ENCODE measurements at places on chromosomes 13 and 19.

- no peak for DNase-seq
These were observed 42.4 kb downstream of the BBC3 start for GRCh38 chr19:47188507-47189033.

DNA sequence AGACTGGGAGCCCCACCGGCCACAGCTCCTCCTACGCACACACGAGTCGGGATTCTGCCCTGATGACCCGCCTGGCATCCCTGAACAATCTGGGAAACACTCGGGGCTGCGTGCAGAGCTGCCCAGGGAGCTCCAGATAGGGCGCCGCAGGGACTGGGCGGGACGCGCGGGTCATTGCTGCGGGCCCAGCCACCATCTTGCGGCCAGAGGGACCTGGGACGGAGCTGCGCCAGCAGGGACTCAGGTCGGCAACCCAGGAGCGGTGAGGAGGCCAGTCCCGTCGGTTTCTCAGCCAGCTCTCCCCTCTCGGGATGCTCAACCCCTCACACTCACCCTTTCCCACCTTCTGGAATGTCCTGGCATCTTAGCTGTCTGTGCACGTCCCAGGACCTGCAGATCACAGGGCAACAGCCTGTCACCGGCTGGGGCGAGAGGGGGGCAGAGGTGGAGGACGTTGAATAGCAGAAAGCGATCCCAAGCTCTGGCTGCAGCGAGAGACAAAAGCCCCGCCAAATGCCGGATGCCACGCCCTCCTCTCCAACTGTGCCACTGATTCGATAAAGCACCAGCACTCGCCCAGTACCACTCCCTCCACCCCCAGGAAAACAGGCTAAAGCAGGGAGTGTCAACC is 20.4 kb upstream of the ZNF91 start:
- DNase-seq = no peak

- DNase-seq = no peak
These were observed 743 bp downstream of the ACTL9 start for GRCh38 chr19:8697671-8698432.

DNA sequence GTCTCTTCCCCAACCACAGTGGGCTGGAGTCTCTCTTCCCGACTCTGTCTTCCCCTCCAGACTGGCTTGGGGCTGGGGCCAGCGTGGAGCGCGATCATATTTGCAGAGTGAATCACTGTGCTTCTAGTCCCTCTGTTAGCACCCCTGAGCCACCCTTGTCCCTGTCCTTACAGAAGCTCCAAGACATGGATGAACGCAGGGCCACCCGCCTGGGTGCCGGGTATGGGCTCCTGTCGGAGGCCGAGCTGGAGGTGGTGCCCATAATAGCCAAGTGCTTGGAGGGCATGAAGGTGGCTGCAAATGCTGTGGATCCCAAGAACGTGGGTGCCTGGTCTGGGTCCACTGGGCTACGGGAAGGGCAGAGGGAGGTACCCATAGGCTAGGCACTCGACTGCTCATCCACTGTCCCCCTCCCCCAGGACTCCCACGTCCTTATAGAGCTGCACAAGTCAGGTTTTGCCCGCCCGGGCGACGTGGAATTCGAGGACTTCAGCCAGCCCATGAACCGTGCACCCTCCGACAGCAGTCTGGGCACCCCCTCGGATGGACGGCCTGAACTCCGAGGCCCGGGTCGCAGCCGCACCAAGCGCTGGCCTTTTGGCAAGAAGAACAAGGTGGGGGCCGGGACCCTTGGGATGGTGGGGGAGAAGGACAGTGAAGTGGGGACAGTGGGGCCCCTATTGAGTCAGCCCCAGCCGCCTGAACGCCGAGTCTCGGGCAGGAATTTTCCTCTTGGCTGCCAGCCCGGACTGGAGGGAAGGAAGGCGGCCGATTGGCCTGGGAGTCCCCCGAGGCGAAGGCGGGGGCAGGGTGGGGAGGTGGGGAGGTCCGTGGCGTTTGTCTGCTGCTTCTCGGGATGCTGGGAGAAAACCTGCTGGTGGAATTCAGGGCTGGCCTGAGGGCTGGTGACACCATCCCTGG is 5.2 kb downstream of the TRIP10 start:
- no peak for DNase-seq

DNA sequence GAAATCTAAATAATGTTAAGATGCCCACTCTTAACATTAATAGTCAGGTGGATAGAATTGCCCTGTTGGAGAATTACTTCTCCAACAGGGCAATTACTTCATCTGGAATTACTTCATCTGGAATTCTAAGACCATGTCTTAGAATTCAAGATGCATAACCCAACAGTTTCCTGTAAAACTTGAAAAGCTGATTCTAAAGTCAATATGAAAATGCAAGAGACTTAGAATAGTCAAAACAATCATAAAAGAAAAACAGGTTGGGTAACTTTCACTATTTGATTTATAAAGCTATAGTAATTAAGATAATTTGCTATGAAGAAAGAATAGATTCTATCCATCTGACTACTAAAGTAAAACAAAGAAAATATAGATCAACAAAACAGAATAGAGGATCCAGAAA is 75.2 kb downstream of the ABCC4 start:
- DNase-seq = no peak

GRCh38 chr19:52410276-52410675 is 12.6 kb downstream of the ZNF528 start:
- no peak for DNase-seq

DNA sequence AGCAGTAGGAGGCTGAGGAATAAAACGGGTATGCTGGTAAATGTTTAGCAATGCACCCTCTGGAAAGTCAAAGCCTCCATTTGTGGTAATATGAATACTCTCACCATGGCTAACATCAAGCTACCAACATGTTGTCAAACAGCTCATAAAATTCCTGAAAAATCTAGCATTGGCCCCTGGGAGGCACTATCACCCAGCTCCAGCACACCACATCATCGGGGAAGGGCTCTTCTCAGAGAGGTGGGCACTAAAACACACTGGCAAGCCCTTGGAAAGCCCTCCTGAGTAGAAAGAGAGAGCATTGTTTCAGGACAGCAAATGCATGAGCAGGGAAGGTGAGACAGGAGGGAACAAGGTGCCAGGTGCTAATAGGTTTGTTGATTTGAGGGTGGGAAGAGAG is 53.9 kb upstream of the FLT1 start:
- no peak for DNase-seq

DNA sequence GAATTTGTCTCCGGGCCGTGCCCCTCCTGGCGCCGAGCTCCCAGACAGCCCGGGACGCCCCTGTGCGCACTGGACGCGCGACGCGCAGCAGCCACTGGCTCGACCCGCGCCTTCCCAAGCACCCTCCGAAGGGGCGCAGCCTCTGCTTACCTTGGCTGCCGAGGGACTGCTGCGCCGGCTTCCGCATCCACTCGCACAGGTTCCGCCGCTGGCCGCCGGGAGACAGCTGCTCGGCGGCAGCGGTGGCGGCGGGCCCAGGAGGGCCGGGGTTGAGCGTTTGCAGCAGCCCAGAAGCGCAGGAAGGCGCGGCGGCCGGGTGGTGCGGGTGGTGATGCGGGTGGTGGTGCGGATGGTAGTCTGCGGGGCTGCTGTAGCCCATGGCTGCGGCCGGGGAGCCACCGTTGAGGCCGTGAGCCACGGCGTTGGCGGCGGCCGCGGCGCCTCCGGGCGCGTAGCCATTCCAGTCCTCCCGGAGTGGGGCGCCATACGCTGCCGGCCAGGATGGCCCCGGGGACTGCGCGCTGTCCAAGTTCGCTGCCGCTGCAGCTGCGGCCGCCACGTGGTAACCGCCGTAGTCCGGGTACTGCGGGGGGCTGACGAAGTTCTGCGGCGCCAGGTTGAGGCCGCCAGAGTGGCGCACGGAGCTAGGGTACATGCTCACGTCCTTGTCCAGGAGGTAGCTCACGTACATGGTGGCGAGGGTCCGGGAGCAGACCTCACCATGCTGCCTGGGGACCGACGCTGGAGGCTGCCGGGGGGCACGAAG is 616 bp downstream of the CDX2 start:
- DNase-seq = no peak

GRCh38 chr19:412356-413355 is 3.7 kb upstream of the C2CD4C start:
- DNase-seq = no peak

- no peak for DNase-seq
These were observed 483.7 kb downstream of the TSHZ3 start for GRCh38 chr19:30865511-30865910.

GRCh38 chr19:57708641-57709361 is at the start of gene ZNF154:
TSS of gene ZNF154 (minus strand) at chr19:57709204. CDS start at chr19:57708971, 233 bp downstream.
- no peak for DNase-seq

DNA sequence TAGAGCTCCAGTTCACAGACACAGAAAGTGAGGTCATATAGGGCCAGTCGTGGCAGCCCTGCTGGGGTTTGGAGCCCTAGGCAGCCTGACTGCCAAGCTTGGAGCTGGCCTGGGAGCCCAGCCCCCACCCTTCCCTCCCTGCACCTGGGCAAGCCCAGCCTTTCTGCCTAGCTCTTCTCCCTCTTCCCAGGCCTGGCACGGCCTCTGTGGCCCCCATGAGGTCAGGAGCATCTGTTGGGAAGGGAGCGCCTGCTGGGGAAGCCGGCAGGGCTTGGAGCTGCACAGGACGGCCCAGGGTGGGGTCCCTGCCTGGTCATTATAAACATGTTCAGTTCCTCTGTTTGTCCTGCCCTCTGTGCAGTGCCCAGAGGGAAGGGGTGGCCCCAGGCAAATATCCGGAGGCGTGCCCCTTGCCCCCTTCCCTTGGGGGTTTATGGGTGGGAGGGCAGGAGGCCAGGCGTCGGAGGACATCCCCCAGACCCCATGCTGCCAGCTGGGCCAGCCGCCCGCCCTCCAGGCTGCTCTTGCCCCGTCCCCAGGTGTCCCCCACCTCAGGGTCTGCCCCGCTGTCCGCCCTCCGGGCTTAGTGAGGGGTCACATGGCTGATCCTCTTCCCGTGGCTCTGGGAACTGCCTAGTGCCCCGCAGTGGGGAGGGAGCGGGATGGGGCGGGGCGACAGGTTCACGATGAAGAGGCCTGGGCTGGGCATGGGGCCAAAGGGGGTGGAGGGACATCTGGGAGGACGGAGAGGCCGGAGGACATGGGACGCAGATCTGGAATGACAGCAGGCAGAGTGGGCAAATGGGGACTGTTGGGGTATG is 30.0 kb upstream of the NCCRP1 start:
- no peak for DNase-seq

DNA sequence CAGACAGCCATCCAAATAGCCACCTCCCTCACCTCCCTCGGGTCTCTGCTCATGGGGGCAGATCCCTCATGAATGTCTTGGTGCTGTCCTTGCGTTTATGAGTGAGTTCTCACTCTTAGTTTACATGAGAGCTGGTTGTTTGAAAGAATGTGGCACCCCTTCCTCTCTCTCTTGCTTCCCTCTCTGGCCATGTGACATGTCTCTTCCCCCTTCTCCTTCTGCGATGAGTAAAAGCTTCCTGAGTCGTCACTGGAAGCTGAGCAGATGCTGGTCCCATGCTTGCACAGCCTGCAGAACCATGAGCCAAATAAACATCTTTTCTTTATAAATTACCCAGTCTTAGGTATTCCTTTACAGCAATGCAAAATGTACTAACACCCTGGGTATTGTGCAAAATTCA is 208.7 kb downstream of the LACC1 start:
- DNase-seq = no peak

GRCh38 chr13:30037766-30038165 is 187.3 kb upstream of the UBL3 start:
- DNase-seq = no peak

- no peak for DNase-seq
These were observed 7.4 kb upstream of the JUNB start for GRCh38 chr19:12783849-12784393.

- no peak for DNase-seq
These were observed 1.6 kb downstream of the MISP3 start for GRCh38 chr19:14073925-14074838.
